ENCODE measurements at places on chromosomes 6 and 20.

- DNase-seq: no peak
These were observed 931.5 kb upstream of the EPHA7 start for GRCh38 chr6:94350833-94351232.

DNA sequence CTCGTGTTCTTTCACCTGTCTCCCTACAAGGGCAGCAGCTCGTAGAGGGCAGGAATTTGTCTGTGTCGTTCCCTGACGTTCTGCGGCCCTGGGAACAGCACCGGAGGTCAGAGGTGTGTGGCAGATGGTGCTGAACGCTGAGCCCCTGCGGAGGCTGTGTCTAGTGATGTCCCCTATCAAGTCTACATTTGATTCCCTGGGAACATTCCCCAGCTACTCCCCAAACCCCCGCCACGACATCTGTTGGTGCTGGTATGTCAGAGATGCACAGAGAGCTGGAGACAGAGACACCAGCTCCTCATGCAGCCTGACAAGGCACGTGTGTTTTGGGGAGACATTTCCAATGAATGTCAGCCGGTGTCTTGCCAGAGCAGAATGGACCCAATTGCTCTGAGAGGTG, 7.7 kb downstream of the PMEPA1 start:
- no peak for DNase-seq

- no peak for DNase-seq
These were observed 36.4 kb downstream of the DLGAP4 start for GRCh38 chr20:36342331-36343120.

DNA sequence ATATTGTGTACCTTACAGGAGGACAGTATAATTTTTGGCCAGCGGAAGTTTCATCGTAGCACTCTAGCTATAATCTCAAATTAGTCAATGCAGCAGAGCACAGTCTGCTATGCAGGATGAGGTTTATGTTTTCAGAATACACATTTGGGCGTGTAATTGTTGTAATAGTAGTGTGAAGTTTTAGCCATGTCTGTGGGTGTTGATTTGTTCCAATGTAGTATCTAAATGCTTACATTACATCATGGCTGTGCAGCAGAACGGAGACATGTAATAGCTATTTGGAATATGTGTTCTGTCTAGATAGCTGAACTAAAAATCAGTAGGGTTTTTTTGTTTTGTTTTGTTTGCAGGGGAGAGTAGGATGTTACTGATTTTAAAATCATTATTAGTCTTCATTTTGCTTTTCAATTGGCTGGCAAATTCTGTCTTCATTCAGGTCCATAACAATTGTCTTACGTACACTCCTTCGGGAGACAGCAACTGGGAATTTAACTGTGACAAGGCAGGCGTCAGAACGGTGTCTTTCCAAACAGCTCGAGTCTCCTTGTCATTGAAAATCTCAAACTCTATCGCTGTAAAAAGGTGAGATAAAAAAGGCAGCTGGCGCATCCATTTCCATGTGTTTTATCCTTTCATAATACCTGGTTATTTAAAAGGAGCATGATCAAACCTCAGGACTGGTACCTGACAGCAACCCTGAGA, 65.1 kb upstream of the CDH4 start:
- no peak for DNase-seq

DNA sequence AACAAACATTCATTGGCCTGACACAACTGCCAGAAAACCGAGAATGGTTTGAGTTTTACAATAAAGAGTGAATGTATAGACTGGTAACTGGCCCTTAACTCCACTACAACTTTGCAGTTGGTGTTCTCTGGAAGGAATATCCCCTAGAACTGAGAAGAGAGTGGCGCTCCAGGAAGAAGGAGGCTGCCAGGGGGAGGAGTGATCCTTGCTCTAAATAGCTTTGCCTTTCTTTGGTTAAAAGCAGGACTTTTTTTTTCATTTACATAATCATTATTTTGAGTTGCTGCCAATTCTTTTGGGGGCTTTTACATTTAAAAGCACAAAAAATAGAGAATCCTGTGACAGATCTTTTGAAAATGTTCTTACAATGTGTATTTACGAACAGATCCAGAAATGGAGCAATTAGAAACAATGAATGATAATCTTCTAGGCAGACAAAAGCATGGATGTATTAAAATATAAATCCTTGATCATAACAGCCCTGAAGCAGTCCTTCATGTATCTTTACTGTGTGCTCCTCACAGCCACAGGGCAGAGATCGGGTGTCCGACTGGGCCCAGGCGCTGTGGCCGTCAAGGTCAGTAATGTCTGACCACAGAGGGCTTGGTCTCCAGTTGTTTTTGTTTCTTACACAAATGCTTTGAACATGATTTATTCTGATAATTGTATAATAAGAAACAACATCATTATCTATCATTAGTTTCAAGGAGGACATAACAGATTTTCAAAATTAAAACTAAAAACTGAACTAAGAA, 612.2 kb downstream of the HDGFL1 start:
- DNase-seq: no peak

- no peak for DNase-seq
These were observed 423.8 kb downstream of the CBLN4 start for GRCh38 chr20:55581519-55581918.

- DNase-seq: no peak
These were observed 19.5 kb upstream of the SIRT5 start for GRCh38 chr6:13554929-13555333.

DNA sequence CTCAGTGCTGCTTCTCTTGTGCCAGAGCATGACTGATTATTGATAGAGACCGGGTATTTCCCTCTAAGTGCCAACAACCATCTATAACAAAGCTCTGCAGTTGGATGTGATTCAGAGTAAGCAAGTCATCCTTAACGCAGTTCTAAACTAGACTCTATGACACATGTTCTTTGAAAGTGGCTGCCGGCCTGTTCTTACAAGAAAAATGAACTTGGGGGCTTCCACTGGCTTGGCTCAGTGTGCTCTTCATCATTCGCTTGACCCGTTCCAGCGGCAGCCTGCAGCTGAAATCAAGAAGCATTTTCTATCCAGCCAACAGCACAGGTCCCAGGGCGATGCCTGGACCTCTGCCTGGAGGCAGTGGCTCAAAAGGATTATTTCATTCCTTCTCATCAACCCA, 29.8 kb downstream of the GFOD1 start:
- DNase-seq: no peak

- no peak for DNase-seq
These were observed 74.7 kb downstream of the PTCHD4 start for GRCh38 chr6:48036316-48036715.
